NCI-H1436 treated with DMSO at 0.1 percent for 48 hours (cell line): ENCODE measurements at places on chromosomes 12 and 14.

DNA sequence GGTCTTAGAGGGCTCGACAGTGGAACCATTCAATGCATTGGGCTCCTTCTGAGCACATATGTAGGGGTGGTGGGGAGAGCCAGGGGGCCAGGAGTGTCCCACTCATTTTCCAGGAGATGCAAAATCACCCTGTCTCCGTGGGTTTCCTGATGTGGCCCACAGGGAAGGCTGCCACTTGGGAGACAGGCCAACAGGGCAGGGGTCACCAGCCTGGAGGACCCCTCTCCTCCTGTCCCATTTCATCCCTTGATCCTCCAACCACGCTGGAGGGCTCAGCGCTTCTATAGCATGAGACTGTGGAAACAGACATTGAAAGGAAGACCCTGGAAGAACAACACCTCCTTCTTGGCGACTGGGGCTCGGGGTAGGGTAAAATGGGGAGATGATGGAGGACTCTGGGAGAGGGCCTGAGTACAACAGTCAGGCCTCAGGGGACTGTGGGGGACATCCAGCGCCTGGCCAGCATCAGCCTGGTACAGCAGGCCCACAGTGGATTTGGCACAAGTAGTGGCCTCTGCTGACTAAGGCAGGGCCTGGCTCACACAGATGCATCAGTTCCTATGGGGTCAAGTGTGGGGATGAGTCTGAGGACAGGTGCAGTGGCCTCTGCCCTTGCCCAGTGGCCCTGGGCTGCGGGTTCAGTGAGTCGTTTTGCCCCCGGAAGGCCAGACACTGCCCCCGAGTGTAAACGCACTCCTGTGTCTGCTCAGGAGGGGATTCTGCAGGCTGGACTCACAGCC is 68.0 kb downstream of the PRIMA1 start:
- DNase-seq: no peak

GRCh38 chr12:112900298-112901145 is 6.2 kb upstream of the OAS1 start:
- no peak for DNase-seq

DNA sequence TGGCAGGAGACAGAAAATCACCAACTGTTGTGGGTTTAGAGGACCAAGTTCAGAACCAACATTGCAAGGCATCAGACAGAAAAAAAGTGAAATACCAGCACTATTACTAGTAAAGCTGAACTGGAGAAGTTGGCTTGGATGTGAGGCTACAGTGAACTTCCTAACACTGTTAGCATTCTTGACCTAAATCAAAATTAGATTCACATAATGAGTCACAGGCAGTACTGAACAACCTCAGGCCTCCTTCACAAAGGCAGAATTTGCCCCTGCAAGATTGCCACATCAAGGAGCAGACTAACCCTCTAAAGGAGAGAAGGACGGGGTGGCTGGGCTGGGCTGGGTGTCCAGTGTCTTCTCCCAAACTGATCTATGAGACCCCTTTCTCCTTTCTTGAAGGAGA is 539.7 kb downstream of the SNAPC1 start:
- DNase-seq: no peak

- no peak for DNase-seq
Observed at GRCh38 chr12:6276956-6277620, 33.4 kb upstream of the PLEKHG6 start.

- no peak for DNase-seq
Observed at GRCh38 chr14:77105145-77105939, 7.3 kb downstream of the CIPC start.

DNA sequence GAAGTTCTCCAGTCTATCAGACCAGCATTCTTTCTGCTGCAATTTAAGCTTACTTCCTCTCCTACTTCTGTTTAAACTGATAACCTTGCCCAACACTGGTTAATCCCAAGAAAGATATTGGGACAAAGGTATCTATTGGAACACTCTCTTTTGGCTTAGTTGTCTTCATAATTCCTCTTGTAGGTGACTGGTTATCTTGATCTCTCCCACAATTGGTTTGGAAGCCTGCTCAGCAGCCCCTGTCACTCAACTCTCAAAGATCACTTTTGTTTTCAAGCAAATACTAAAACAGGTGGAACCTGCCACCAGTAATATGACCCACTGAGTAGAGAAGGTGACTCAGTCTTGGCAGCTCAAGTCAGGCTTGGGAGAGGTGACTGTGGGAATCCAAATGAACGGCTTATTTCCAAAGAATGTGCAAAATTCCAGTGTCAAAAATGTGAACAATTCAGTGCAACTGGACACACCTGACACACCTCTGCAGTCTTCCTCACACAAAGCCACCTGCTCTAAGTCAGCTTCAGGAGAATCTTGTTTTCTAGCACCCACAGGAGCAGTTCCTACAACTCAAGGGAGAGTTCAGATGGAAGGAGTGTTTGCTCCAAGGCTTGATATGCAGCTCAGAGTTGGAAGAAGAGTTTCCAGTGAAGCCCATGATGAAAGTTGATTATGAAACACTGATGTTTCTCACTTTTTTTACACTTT is 83.2 kb upstream of the SLC38A2 start:
- DNase-seq: no peak

DNA sequence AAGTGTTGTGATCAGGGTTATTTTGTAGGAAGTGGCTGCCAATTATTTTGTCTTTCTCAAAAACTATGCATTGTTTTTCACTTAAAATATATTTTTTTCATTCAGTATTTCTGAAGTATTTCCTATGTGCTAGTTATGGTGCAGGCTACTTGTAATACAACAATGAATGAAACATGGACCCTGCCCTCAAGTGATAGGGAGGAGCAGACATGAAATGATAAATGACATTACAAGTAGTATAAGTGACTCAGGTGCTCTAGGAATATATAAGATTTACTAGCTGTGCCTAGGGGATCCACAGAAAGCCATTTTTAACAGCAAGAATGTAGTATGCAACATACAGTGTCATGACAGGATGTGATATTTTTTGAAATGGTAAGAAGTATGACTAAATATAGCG is 65.3 kb downstream of the TTLL5 start:
- no peak for DNase-seq

GRCh38 chr12:48810903-48811431 is 7.3 kb upstream of the CACNB3 start:
- DNase-seq: no peak

DNA sequence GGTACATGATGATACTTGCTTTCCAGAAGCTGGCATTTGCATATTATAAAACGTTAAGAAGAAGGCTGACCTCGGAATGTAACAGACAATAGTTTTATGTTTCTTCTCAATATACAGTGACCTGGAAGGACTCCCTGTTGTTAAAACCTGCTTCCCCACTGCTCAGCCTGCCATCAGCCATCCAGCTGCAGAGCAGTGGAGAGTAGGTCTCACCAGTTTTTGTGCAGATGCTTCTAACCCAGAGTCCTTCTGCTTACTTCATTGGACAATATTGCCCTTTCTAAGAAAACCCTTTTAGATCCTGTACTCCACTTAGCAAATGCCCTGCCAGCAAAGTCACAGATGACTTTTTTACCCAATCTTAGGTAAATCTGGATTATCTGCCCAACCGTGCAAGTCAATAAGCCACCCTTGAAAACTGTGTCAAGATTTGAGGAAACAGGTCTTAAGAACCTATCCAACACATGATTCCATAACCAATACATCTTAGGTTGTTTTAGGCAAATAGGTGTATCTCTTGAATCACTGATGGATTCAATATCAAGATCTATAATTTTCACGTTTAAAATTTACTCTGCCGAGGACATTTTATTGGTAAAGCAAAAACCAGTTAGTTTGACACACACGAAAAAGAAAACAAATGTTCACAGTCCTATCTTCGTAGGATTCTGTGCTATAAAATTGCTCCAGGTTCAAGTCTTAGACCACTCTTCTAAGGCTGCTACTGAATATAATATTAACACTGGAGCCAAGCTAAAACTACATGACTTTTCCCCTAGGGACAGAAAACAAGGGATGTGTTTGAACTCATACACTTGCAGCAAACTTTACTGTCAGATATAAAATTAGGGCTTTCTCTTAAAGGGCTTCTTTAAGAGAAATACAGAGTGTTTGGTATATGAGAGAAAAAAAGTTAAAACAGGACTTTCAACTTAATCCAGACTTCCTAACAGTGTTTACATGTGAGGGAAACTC is 5.7 kb downstream of the PHLDA1 start:
- no peak for DNase-seq

- no peak for DNase-seq
Observed at GRCh38 chr12:13552830-13553229, 356.3 kb downstream of the EMP1 start.

GRCh38 chr12:51702587-51702986 is 111.6 kb downstream of the SCN8A start:
- DNase-seq: no peak

DNA sequence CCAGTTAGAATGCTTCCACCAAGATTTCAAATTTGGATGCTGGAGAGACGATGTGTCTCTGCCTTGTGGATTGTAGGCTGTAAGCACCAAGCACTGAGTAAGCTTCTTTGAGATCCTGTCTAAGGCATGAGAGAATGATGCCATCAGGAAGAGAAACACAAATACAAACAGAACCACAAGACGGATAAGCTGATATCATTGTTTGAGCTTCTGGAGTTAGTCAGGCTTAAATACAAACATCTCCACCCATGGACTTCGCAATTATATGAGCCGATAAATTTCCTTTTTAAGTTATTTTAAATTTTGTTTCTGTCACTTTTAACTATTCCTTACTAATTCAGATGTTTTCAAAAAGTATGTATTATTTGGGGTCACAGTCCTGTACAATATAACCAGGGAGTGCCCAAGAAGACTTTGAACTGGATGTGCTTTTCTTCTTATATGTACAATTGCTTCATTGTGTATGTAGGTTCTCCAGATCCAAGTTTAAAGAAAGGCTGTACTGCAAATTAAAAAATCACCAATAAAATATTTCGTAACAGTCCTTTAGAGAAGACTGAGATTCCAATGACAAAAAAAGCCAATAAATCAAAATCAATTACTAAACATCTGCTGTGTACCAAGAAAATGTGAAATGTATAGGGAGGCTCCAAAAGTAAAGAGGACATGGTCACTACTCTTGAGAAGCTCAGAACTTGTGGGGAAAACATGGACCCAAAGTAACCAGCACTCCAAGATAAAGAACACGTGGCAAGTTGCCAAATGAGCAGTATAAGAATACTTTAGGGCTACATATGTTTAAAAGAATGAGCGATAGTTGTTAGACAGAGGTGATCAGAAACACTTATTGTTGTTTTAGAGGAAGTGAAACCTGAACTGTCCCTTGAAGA is 274.1 kb downstream of the ADAMTS20 start:
- DNase-seq: no peak

- no peak for DNase-seq
Observed at GRCh38 chr14:93527203-93527607, 96.5 kb downstream of the UNC79 start.

GRCh38 chr12:104751594-104751993 is 206.5 kb downstream of the SLC41A2 start:
- DNase-seq: no peak
